T-cell (primary cell): ENCODE measurements at places on chromosomes 3 and 15. TPM values are rescaled to one million over a fixed set of nuclear protein-coding genes. Genes with fewer than 3 reads are reported as not detected.

DNA sequence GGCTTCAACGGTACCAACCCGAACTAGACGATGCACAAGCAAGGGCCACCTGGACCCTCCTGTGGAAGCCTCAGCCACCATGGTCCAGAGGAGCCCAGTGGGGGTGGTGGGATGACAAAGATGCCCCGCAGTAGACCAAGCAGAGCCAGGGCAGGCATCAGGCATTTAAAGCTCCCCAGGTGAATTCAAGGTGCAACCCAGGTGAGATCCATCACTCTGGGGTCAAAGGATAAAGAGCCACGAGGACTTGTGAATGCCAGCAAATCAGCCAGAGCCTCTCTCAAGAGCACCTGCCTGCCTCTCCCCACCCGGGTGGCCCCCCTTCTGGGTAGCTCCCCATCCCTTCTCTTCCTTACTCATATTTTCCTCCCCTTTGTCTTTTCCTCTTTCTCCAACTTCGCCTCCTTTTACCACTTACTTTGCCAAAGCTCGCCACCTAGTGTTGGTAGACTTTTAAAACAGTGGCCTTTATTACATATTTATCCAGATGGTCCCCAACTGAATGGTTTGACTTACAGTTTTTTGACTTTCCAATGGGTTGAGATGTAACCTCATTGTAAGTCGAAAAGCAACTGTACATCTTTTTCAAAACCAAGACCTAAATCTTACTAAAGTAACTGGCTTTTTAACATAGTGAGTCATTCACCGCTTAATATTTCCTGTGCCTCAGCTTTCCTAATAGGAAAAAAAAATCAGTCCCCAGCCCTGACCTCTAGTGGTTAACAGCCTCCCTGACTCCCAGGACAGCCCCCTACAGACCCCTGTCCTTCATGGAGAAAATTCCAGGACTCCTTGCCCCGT lies 18.8 kb downstream of the PLA2G4F start:
- no peak overlapping the region for H3K4me3 ChIP-seq
- H3K36me3 ChIP-seq = no peaks in the 10 kb centered on the region
- no peak overlapping the region for H3K27ac ChIP-seq

Gene COLQ
- 10.2 TPM for total RNA-seq

DNA sequence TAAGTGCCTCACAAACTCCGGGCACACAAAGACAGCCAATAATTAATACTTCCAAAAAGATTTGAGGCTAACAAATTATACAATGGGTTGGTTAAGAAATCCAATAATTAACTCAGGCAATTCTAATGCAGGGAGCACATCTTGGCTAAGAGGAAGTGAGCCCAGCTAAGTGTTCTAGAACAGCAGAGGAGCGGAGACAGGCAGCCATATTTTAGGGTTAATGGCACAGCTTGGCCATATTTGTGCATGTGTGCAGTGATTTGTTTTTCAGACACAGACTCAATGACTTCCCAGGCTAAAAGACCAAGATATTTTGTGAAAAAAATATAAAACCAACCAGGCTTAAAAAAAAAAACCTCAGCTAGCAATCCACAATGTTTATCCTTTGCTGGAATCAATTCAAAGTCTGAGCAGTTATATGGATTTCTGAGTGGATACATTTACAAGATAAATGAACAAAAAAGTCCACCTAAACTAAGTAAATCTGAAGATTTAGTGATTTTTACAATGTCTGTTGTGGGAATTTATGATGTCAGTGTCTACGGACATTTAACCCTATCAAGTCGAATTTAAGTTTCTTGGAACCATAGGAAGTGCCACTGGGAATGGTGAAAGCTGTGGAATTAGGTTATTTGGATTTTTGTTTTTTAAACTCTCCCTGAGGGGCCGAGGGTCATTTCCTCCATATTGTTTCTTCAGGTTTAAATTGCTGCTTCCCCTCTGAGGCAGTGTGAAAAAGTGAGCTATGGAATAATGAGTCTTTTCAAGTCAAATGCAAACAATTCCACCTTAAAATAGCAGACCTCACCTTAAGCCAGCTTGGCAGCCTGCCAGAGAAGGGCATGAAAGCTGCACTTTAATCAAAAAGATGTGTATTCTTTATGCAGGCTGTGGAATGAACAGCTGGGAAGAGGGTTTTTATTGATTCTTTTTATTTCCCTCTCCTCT lies 413.7 kb upstream of the TBL1XR1 start:
- peaks cover 6% of the 10 kb centered on the region for H3K4me1 ChIP-seq
- no peaks in the 10 kb centered on the region for H3K27me3 ChIP-seq
- no peak for DNase-seq
- H3K27ac ChIP-seq = no peak overlapping the region

- no peaks in the 10 kb centered on the region for H3K27me3 ChIP-seq
- no peaks in the 10 kb centered on the region for H3K36me3 ChIP-seq
- peaks cover 5% of the 10 kb centered on the region for H3K4me1 ChIP-seq
- no peak overlapping the region for H3K4me3 ChIP-seq
Measured at GRCh38 chr3:195196266-195196665, 74.7 kb downstream of the XXYLT1 start.

Gene CCR4
- total RNA-seq = 85.4 TPM

Gene GPR171
- total RNA-seq = 50.6 TPM

- DNase-seq = no peak
- H3K4me1 ChIP-seq = no peaks in the 10 kb centered on the region
- no peak overlapping the region for H3K27ac ChIP-seq
- no peak overlapping the region for H3K4me3 ChIP-seq
- peaks cover 5% of the 10 kb centered on the region for H3K27me3 ChIP-seq
- no peaks in the 10 kb centered on the region for H3K36me3 ChIP-seq
Measured at GRCh38 chr15:70720228-70721016, 42.9 kb downstream of the UACA start.

GRCh38 chr3:53939813-53940212 lies 48.2 kb upstream of the SELENOK start:
- H3K27ac ChIP-seq = no peak overlapping the region
- no peaks in the 10 kb centered on the region for H3K36me3 ChIP-seq
- DNase-seq = no peak
- no peaks in the 10 kb centered on the region for H3K4me1 ChIP-seq

DNA sequence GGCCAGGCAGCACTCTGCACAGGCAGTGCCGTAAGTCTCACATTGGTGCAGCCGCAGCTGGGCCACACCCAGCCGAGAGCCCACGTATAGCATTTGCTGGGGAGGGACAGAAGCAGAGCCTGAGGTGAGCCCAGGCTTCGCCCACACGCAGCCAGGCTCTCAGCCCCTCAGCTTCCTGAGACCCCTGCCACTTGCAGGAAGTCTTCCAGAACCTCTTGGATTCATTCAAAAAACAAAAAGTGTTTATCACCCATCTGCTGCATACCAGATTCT lies 6.9 kb downstream of the SEMA3G start:
- no peaks in the 10 kb centered on the region for H3K27me3 ChIP-seq
- no peak overlapping the region for H3K27ac ChIP-seq
- H3K4me3 ChIP-seq = no peak overlapping the region

GRCh38 chr15:83119968-83120581 lies 12.6 kb downstream of the TM6SF1 start:
- no peak overlapping the region for H3K4me3 ChIP-seq
- DNase-seq = no peak
- no peaks in the 10 kb centered on the region for H3K36me3 ChIP-seq
- H3K27me3 ChIP-seq = peaks cover 9% of the 10 kb centered on the region

DNA sequence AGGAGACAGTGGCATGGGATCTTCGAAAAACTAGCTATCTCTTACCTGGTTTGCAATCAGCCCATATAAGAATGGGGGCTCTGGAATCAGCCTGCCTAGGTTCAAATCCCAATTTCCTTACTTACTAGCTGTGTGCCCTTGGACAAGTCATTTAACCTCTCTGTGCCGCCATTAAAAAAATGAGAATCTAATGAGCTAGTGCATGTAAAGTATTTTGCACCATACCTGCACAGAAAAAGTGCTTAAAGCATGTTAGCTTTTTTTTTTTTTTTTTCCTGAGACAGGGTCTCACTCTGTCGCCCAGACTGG lies 181.8 kb downstream of the SHQ1 start:
- no peak overlapping the region for H3K4me3 ChIP-seq
- H3K27me3 ChIP-seq = peaks cover 3% of the 10 kb centered on the region
- no peaks in the 10 kb centered on the region for H3K4me1 ChIP-seq
- DNase-seq = no peak
- H3K36me3 ChIP-seq = no peaks in the 10 kb centered on the region
- no peak overlapping the region for H3K27ac ChIP-seq

DNA sequence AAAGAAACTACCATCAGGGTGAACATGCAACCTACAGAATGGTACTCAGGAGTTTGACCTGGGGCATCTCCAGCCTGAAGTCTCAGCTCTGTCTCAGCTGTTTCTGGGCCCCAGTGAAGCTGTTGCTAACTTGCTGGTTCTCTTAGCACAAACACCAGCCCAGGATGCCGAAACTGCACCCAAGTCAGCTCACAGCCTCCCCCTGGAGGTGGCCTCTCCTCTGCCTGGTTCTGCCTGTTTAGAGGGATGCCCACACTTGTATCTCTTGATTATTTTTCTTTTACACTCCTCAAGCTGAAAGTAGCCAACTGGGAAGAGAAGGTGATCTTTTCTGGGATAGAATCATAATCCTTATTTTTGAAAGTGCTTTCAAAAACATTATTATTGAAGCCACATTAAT lies 289.0 kb upstream of the RASGRP1 start:
- H3K36me3 ChIP-seq = no peaks in the 10 kb centered on the region
- no peak overlapping the region for H3K4me3 ChIP-seq
- no peaks in the 10 kb centered on the region for H3K4me1 ChIP-seq
- H3K27me3 ChIP-seq = peaks cover 14% of the 10 kb centered on the region
- DNase-seq = no peak
- H3K27ac ChIP-seq = no peak overlapping the region

Gene SFMBT1
- total RNA-seq = 42.7 TPM

Gene CRTC3
- 119 TPM for total RNA-seq

DNA sequence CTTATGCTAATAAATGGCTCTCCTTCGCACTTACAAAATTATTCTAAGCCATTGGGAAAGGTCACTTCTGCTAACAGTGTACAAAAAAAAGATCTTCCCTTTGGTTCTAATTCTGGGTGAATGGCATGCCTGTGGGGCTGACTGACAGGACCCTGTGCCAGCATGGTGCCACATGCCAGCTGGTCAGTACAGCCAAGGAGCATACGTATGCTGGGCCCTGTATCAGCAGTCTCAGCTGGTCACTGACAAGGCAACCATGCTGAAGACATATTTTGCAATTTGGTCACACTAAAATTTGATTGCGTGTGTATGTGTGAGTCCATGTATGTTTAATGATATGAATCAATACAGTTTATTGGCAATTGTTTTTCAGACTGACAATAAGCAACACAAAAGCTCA lies 246.1 kb downstream of the TBL1XR1 start:
- no peak overlapping the region for H3K4me3 ChIP-seq
- no peaks in the 10 kb centered on the region for H3K27me3 ChIP-seq
- no peaks in the 10 kb centered on the region for H3K36me3 ChIP-seq
- H3K27ac ChIP-seq = no peak overlapping the region

DNA sequence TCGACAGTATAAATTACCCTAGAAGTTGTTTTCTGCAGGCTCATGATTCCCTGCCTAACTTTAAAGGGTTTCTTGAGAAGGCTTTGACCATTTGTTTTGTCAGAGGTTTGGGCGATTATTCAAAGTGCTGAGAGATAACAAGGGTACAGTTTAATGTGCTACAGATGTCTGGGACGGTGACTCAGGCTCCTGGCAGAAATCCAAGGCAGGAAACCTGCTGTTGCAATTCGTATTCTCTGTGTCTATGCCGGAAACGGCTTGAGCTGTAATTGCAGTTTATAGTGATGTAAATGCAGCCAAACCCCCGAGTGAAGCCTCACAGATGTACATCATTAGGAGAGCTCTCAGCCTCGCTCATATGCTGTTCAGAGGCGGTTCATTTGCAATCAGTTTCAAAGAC lies 65.6 kb downstream of the SYNPR start:
- no peaks in the 10 kb centered on the region for H3K27me3 ChIP-seq
- H3K27ac ChIP-seq = no peak overlapping the region
- H3K4me3 ChIP-seq = no peak overlapping the region
- no peak for DNase-seq

DNA sequence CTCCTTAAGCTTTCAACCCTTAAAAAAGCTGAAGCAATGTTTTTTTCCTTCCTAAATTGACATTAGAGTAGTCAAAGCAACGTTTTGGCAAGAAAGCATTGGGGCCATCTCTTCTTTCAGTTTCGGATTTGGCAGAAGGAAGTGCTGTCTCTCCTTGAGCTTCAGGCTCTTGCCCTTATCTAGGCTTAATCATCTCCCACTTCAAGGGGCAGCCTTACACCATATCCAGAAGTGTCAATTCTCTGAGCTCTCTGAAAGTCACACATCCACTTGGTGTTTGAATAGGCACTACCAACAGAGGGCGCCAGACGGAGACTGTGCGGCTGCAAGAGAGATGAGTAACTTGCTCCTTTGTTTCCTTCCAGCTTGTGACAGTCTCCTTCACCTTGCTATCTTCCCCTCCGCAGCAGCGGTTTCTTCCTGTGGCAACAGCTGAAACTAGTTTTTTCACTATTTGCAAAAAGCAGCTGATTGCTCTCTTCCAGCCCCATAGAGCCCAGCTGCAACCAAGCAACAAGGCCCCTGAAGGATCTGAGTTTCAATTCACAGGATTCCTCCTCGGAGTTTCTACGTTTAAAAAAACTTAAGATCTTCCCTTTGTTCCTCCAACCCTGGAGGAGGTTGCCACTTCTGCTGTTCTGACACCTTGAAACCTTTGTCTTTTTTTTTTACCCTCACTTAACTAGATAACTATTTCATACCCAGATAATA lies 147.0 kb upstream of the SLCO3A1 start:
- peak overlapping the region; percentile 56 for H3K27ac ChIP-seq
- H3K36me3 ChIP-seq = no peaks in the 10 kb centered on the region
- DNase-seq = peak; percentile 81
- H3K4me1 ChIP-seq = peaks cover 12% of the 10 kb centered on the region
- H3K27me3 ChIP-seq = no peaks in the 10 kb centered on the region

DNA sequence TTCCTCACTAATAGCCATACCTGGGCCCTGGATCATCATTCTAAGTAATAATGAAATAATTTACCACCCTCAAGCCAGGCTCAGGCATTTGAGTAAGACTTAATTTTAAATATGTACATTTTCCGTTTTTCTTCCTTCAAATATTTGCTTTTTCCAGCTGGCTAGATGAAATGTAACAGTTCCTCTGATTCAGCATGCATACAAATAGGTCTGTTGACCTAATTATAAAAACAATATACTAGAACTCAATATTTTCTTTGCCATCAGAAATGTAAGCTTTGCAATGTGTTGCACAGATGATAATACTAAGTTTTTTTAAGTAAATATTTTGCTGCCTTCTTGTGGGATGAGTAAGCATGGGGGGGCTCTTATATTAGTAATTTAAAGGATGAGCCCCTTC lies 91.6 kb downstream of the FEZF2 start:
- H3K4me1 ChIP-seq = no peaks in the 10 kb centered on the region
- no peaks in the 10 kb centered on the region for H3K27me3 ChIP-seq
- no peak overlapping the region for H3K27ac ChIP-seq
- H3K36me3 ChIP-seq = no peaks in the 10 kb centered on the region

- H3K4me3 ChIP-seq = no peak overlapping the region
- DNase-seq = no peak
- no peaks in the 10 kb centered on the region for H3K27me3 ChIP-seq
- no peaks in the 10 kb centered on the region for H3K4me1 ChIP-seq
Measured at GRCh38 chr15:33729653-33730052, 238.6 kb upstream of the CHRM5 start.
